ENCODE measurements at places on chromosomes 2 and 18. TPM values are rescaled to one million over a fixed set of nuclear protein-coding genes. Genes with fewer than 3 reads are reported as not detected.

SKA1 gene
- 6.6 TPM for total RNA-seq

ABCG8 gene
- total RNA-seq, result 0.24 TPM

PPP1CB gene
- total RNA-seq, result 175 TPM

NFU1 gene
- 33.1 TPM for total RNA-seq

TFPI gene
- total RNA-seq, result 10.5 TPM

All from testis (tissue), 5 donors.